Large intestine (tissue), 12 donors: ENCODE measurements at places on chromosomes 7 and 10.
A peak's percentile ranks its signal among the peaks of the same experiment; 100 is the strongest.

DNA sequence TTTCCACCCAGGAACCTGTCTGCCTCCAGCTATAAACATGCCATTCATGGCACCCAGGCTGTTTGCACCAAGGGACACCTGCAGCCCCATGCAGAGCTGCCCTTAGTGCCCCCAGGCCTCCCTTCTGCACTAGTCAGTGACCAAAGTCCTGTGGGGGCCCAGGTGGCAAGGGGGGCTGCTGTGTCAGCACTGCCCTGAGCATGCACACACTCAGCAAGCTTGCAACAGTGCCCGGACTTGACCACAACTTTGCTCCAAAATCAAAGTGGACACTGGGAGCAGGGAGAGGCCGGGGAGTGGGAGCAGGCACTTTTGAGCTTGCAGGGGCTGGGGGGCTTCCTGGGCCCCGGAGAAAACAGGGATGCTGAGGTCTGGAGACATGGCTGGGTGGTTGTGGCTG, 192.9 kb upstream of the MBL2 start:
- H3K36me3 ChIP-seq = no peaks in the 10 kb centered on the region
- peak overlapping the region; percentile 50 for H3K27ac ChIP-seq
- H3K4me1 ChIP-seq = peaks cover 17% of the 10 kb centered on the region
- no peak overlapping the region for H3K4me3 ChIP-seq
- DNase-seq = peak; percentile 57

DNA sequence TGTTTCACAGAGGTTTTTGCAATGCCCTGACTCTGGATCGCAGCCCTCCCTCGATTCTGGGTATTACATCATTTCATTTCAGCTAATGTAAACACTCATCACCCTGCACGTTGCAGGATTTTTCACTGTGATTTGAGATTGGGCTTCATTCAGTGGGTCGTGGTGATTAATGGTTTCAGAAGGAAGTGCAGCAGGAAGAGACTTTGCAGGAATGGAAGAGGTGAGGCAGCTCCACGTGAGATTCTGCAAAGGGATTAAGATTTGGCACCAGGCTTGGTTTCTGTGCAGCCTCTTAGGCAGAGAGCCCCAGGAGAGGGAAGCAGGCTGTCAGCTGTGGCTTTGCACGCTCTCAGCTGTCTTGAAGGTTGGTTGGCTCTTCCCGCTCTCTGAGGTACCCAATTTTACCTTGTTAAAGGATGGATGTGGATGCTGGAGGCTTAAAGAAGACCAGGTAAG, 95.2 kb downstream of the PLCE1 start:
- no peak overlapping the region for H3K27ac ChIP-seq
- peaks cover 2% of the 10 kb centered on the region for H3K36me3 ChIP-seq
- no peak overlapping the region for H3K4me3 ChIP-seq
- no peaks in the 10 kb centered on the region for H3K27me3 ChIP-seq
- DNase-seq = no peak

DNA sequence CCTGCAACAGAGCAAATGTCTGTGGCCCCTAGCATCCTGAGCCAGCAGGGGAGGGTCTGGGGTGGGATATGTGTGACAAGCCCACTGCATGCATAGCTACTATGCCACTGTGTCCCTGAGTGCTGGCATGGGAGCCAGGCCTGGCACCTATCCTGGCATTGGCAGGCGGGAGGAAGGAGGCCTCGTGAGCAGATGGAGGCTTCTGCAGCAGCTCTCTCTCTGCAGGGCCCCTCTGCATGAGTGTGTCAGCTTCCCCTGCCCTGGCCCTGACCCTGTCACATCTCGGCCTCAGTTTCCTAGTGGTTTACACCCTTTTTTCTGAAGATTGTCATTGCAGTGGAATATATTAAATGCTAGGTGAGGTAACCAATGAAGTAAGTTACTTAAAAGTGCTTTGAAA, 13.1 kb upstream of the IMPDH1 start:
- no peak for DNase-seq
- H3K27me3 ChIP-seq = no peaks in the 10 kb centered on the region
- peaks cover 5% of the 10 kb centered on the region for H3K4me1 ChIP-seq
- no peak overlapping the region for H3K4me3 ChIP-seq
- H3K36me3 ChIP-seq = no peaks in the 10 kb centered on the region

GRCh38 chr10:48937796-48938195, 1.8 kb downstream of the LRRC18 start:
- no peaks in the 10 kb centered on the region for H3K36me3 ChIP-seq
- H3K27me3 ChIP-seq = peaks cover 6% of the 10 kb centered on the region
- DNase-seq = no peak
- H3K27ac ChIP-seq = no peak overlapping the region
- H3K4me3 ChIP-seq = no peak overlapping the region
- H3K4me1 ChIP-seq = no peaks in the 10 kb centered on the region

- H3K27ac ChIP-seq = peak overlapping the region; percentile 81
- DNase-seq = no peak
- H3K36me3 ChIP-seq = no peaks in the 10 kb centered on the region
- H3K4me1 ChIP-seq = peaks cover 4% of the 10 kb centered on the region
- H3K4me3 ChIP-seq = peak overlapping the region; percentile 23
These were observed 9.3 kb upstream of the AKR1D1 start for GRCh38 chr7:138066954-138067394.

GRCh38 chr7:71817916-71818315, 594.2 kb downstream of the CALN1 start:
- no peak overlapping the region for H3K4me3 ChIP-seq
- H3K36me3 ChIP-seq = no peaks in the 10 kb centered on the region
- H3K27ac ChIP-seq = no peak overlapping the region
- DNase-seq = no peak

DNA sequence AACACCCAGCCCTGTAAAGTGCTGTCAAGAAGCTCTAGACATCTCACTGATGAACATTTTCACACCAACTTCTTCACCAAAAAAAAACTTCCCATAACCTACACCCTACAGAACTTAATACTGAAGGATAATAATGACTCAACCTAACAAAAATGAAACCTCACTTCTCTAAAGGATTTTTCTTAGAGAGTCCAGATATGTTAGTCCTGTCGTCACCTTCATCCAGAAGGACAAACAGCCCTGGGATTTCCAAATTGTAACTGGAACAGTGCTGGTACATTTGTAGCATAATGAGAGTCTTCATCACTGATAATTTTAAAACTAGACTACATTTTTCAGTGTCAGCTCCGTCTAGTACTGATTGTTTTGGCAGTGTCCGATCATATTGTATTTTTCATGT, 528.6 kb upstream of the CELF2 start:
- no peak for DNase-seq
- no peaks in the 10 kb centered on the region for H3K27me3 ChIP-seq
- no peak overlapping the region for H3K4me3 ChIP-seq
- no peak overlapping the region for H3K27ac ChIP-seq
- H3K4me1 ChIP-seq = no peaks in the 10 kb centered on the region

DNA sequence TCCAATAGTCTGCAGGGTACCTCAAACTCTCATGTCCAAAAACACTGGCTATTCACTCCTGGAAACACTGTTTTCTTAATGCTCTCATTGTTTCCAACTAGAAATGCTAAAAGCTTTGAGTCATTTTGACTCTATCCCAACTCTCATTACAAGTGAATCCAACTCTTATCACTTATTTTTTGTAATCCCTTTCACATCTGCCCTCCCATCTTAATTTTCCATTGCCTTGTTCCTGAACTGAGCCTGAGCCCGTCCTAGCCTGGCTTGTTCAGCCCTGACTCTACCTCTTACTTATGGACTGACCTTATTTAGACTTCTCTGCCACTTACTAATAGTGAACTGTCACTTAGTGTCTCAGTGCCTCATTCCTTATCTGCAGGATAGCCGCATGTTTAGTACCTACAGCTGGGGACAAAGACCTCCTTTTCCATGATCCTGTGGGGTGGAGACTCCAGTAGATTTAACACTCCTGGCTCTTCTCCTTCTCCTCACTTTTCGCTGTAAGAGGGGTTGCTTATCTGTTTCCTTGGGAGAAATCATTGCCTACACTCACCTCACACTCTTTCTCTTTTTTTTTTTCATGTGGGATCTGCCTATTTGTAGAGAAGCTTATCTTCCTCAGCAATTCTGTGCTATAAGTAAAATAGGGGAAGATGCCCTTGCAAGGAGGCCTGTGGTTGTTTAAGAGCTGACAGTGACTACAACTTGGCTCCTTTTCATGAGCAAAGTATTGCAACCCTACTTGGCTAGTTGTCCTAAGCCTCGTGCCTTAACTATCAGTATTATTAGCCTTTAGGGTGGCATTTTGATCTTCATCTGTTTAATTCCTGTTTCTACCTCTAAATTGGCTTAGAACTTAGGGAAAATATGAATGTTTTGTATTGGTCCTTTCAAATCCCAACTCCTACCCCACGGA, 56.4 kb downstream of the SLC16A12 start:
- H3K27ac ChIP-seq = peak overlapping the region; percentile 54
- no peak overlapping the region for H3K4me3 ChIP-seq
- H3K36me3 ChIP-seq = no peaks in the 10 kb centered on the region
- H3K4me1 ChIP-seq = peaks cover 28% of the 10 kb centered on the region
- DNase-seq = peak; percentile 53

- peak; percentile 25 for DNase-seq
- no peak overlapping the region for H3K27ac ChIP-seq
These were observed 200.3 kb downstream of the CACNB2 start for GRCh38 chr10:18340496-18341051.

GRCh38 chr10:78876449-78876848, 192.3 kb upstream of the ZMIZ1 start:
- no peak overlapping the region for H3K4me3 ChIP-seq
- no peaks in the 10 kb centered on the region for H3K27me3 ChIP-seq
- no peaks in the 10 kb centered on the region for H3K4me1 ChIP-seq
- H3K36me3 ChIP-seq = no peaks in the 10 kb centered on the region
- no peak for DNase-seq

DNA sequence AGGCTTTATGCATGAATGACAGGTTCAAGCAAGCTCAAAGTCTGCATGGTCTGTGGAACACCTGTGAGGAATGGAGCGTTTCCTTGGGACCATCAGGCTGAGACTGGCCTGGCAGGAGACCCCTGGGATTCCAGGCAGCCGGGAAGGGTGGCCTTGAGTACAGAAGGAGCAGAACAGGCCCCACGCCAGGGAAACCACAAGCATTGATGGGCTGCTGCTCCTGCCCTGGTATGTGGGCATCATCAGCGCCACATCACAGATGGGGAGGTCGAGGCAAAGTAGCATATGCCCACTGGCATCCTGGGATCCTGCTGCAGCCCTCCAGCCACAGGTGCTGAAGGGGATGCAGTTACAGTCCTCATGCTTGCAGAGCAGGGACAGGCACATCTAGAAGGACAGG, 40.9 kb downstream of the ANTXRL start:
- no peak overlapping the region for H3K27ac ChIP-seq
- no peak overlapping the region for H3K4me3 ChIP-seq
- H3K27me3 ChIP-seq = no peaks in the 10 kb centered on the region
- DNase-seq = no peak
- no peaks in the 10 kb centered on the region for H3K4me1 ChIP-seq

- no peak overlapping the region for H3K4me3 ChIP-seq
- DNase-seq = no peak
- no peaks in the 10 kb centered on the region for H3K36me3 ChIP-seq
- no peaks in the 10 kb centered on the region for H3K27me3 ChIP-seq
- H3K4me1 ChIP-seq = peaks cover 5% of the 10 kb centered on the region
These were observed 103.8 kb downstream of the NKX6-2 start for GRCh38 chr10:132681858-132682755.

GRCh38 chr10:6144406-6145165, 55.8 kb downstream of the RBM17 start:
- no peak overlapping the region for H3K27ac ChIP-seq
- peak overlapping the region; percentile 55 for H3K4me3 ChIP-seq
- no peaks in the 10 kb centered on the region for H3K36me3 ChIP-seq
- no peaks in the 10 kb centered on the region for H3K4me1 ChIP-seq

- H3K27ac ChIP-seq = no peak overlapping the region
- H3K27me3 ChIP-seq = no peaks in the 10 kb centered on the region
- H3K4me1 ChIP-seq = no peaks in the 10 kb centered on the region
- H3K4me3 ChIP-seq = no peak overlapping the region
These were observed 101.5 kb upstream of the MTPN start for GRCh38 chr7:136078630-136079029.

DNA sequence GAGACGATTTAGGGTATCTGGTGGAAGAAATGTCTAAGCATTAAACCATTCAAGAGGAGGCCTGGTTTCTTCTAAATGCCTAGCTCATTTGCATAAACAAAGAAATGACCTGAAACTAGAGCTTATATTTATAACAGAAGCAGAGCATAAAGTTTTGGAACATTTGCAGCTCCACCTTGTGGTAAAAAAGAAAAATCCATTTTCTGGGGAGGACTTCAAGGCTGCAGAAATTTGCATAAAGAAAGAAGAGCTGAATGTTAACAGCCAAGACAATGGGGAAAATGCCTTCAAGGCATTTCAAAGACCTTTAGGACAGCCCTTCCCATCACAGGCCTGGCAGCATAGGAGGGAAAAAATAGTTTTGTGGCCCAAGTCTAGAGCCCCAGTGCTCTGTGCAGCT, 362.0 kb downstream of the ZNF248 start:
- no peaks in the 10 kb centered on the region for H3K27me3 ChIP-seq
- DNase-seq = no peak
- H3K4me3 ChIP-seq = no peak overlapping the region

- H3K4me3 ChIP-seq = no peak overlapping the region
These were observed 15.7 kb downstream of the PPP1R3C start for GRCh38 chr10:91617072-91617609.

GRCh38 chr10:62732841-62733653, 71.5 kb upstream of the ADO start:
- no peaks in the 10 kb centered on the region for H3K36me3 ChIP-seq
- no peaks in the 10 kb centered on the region for H3K4me1 ChIP-seq
- no peak overlapping the region for H3K4me3 ChIP-seq
- no peak overlapping the region for H3K27ac ChIP-seq
- no peaks in the 10 kb centered on the region for H3K27me3 ChIP-seq

- no peaks in the 10 kb centered on the region for H3K27me3 ChIP-seq
- no peaks in the 10 kb centered on the region for H3K4me1 ChIP-seq
- DNase-seq = no peak
- H3K4me3 ChIP-seq = no peak overlapping the region
These were observed 134.2 kb downstream of the OR13A1 start for GRCh38 chr10:45180946-45181875.

DNA sequence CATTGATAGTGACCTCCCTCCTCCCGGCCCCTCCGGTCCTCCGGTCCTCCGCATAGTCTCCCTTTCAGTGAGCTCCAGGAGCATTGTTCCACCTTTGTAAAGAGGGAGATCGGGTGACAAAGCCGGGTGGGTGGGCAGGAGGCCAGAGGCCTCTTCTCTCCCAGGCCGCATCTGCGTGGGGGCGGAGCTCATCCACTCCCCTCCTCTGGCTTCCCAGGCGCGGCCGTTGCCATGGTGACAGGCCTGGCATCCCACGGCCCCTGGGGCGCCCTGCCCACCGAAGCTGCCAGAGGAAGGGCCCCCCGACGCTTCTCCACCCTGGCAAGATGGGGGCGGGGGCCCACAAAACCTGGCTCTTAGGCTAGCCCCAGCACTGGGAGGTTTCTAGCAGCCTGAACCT, 4.4 kb upstream of the FZD9 start:
- H3K4me1 ChIP-seq = peaks cover 3% of the 10 kb centered on the region
- H3K27ac ChIP-seq = no peak overlapping the region
- H3K36me3 ChIP-seq = no peaks in the 10 kb centered on the region
- peaks cover 10% of the 10 kb centered on the region for H3K27me3 ChIP-seq
- no peak for DNase-seq

- H3K4me1 ChIP-seq = peaks cover 30% of the 10 kb centered on the region
- no peaks in the 10 kb centered on the region for H3K27me3 ChIP-seq
- no peak overlapping the region for H3K4me3 ChIP-seq
- peak overlapping the region; percentile 76 for H3K27ac ChIP-seq
- peaks cover 81% of the 10 kb centered on the region for H3K36me3 ChIP-seq
- DNase-seq = no peak
These were observed 40.1 kb downstream of the ALDH18A1 start for GRCh38 chr10:95616446-95616845.
